ENCODE measurements at places on chromosomes 7 and 10.

- no peak for DNase-seq
Observed at GRCh38 chr7:37218956-37219355, 229.7 kb downstream of the ELMO1 start.

GRCh38 chr7:26036092-26036491, 115.9 kb upstream of the NFE2L3 start:
- DNase-seq: no peak

- DNase-seq: no peak
Observed at GRCh38 chr10:22016046-22016705, 12.6 kb upstream of the DNAJC1 start.

DNA sequence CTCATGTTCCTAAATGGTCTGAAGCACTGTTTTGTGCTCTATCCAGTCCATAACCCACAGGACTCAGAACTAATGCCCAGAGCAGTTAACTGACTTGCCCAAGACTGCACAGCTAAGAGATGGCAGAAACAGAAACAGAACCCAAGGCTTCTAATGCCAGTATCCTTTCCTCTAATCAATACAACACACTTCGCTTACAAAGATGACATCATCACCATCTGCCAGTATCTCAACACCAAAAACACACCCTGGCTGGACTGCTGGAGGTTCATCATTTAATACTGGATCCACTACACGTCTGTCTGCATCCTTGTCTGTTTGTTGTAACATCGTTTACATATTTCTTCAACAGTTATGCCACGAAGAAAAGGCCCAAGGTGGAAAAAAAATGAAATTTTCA, 165.3 kb downstream of the SFMBT2 start:
- DNase-seq: no peak

GRCh38 chr7:26495569-26495968, 203.9 kb downstream of the SNX10 start:
- DNase-seq: no peak

GRCh38 chr7:7564323-7564780, 2.3 kb upstream of the MIOS start:
- DNase-seq: no peak

- DNase-seq: no peak
Observed at GRCh38 chr7:102874966-102875365, 37.8 kb upstream of the LRRC17 start.

DNA sequence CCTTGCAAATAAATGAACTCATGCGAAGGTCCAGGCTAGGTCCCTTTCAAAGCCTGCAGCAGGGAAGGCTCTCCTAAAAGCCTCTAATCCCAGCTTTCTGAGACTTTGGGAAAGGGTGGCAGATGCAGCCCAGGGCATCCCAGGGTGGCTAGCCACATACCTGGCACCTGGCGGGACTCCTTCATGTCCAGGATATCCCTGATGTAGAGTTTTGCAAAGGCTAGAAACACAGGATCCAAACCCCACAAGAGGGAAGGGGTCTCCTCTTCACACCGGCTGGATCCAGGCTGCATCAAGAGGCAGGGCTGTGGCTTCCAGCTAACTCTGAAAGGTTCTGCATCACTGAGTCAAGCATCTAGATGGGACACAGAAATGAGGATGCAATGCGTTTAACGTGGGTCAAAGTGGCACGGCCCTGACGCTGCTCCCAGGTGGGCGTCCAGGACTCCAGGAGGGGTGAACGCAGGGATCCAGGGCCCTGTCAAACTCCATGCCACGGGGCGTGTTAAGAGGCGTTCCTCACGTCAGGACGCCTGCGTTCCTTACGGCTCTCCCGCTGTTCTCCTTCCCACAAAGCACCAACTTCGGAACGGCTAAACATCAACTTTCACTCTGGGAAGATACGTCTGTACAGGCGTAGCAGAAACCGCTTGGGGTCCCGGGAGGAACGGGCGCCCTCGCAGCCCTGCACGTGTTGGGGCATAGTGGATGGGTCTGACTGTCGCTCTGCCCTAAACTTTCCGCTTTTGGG, 507 bp downstream of the STN1 start:
- DNase-seq: peak; percentile 17

DNA sequence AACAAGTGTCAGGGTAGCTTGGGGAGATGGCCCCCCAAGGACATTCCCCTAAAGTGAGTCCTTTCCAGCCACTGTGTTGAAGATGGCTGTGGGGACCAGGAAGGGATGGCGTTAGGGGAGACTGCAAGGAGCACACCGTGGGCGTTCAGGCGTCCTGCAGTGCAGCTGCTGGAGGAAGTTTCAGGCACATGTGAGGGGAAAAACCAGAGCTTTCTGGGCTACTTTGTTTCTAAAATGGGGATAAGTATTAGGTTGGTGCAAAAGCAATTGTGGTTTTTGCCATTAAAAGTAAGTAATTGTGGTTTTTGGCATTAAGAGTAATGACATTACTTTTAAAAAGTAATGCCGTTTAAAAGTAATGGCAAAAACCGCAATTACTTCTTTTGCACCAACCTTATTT, 14.3 kb downstream of the PRF1 start:
- no peak for DNase-seq

DNA sequence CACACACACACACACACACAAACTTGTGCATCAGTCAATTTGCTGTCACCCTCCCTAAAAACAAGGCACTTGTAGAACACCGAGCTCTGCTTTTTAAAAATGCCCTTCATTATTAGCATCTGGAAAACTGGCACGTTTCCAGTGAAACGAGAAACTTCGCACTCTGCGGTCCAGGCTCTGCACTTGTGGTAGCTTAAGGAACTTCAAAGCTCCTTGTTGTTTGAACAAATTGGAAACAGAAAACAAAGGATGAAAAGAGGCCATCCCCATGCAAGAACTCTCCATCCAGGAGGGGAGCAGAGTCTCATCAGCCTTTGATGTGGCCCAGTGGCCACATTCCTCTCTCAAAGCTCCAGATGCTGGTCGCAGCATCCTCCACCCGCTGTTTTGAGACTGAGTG, 105.1 kb downstream of the C10orf90 start:
- no peak for DNase-seq
